Neural crest cell (in vitro differentiated cells): ENCODE measurements at places on chromosomes 2 and 18. TPM values are rescaled to one million over a fixed set of nuclear protein-coding genes. Genes with fewer than 3 reads are reported as not detected.

BCL11A gene
- total RNA-seq = 2.2 and 2.3 TPM in 2 replicates

PLGLB2 gene
- 2.2 and 2.9 TPM in 2 replicates for total RNA-seq

KIF1A gene
- 90.9 and 91.3 TPM in 2 replicates for total RNA-seq

LDLRAD4 gene
- 1.4 and 1.7 TPM in 2 replicates for total RNA-seq

GRCh38 chr2:171515672-171516298, 6.5 kb upstream of the CYBRD1 start:
- no peak for DNase-seq

DNA sequence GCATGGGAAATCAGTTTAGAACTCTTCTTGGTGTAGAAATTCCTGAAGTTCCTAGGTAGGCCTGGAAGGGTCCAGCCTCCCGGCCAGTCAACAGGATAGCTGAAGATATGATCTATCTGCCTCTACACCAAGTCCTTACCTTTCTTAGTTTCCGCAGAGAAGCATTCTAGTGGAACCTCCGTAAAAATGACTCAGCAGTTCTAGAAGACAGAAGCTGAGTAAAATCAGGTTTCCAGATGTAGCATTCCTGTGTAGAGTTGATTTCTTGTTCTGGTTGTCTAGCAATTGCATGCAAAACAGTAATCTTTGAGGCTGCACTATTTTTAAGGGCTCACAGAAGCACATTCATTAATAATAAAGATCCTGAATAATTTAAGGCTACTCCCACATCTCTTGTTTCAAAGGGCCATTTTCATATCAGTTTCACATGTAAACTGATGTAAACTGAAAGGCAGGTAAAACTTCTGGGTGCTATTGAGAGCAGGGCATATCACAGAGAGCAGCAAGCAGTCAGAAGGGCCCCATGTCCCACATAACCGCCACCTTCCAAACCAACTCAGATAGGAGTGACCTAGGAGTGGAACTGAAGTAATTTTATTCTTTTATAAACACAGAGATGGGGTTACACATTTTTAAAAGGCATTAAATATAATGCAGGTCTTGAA, 3.2 kb upstream of the DYTN start:
- DNase-seq = no peak

- DNase-seq = no peak
Measured at GRCh38 chr2:130820279-130820861, 16.3 kb upstream of the ARHGEF4 start.

- DNase-seq = no peak
Measured at GRCh38 chr2:152655880-152656279, 61.4 kb downstream of the PRPF40A start.

- DNase-seq = no peak
Measured at GRCh38 chr18:9354256-9354655, 19.7 kb downstream of the TWSG1 start.

DNA sequence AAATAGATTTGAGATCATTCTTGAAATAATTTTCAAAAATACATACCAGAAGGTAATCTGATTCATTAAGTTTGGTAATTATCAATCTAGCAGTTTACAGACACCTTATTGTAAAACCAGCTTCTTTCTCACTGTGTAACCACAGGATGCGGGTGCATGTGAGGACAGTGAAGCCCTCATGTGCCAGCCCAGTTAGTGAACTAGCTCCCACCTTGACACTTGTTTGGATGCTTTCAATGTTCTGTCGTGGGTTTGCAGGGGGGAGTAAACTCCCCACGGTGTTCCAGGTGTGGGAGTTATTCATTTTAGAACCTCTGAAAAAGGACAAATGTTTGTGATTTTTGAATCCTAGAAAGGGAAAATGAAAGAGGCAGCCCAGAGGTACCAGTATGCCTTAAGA, 59.0 kb downstream of the WDSUB1 start:
- no peak for DNase-seq

DNA sequence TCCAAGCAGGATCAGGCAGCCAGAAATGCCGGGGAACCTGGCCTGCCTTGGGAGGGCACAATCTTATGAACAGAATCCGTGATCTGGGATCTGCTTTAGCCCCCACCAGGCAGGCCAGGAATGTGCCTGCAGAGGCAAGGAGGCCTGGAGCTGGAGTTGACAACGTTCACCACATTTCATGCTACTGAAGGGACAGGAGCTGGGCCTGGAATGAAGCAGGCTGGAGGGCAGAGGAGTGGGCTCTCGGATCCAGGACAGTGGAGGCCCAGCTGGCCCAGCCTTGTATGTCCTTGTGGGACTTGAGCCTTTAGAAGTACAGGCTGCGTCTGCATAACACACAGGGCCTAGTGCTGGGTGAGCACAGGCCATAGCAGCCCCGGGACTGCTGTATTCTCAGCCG, 91.8 kb downstream of the KLHL29 start:
- DNase-seq = no peak

GRCh38 chr2:19738707-19739106, 163.1 kb downstream of the TTC32 start:
- DNase-seq = no peak

DNA sequence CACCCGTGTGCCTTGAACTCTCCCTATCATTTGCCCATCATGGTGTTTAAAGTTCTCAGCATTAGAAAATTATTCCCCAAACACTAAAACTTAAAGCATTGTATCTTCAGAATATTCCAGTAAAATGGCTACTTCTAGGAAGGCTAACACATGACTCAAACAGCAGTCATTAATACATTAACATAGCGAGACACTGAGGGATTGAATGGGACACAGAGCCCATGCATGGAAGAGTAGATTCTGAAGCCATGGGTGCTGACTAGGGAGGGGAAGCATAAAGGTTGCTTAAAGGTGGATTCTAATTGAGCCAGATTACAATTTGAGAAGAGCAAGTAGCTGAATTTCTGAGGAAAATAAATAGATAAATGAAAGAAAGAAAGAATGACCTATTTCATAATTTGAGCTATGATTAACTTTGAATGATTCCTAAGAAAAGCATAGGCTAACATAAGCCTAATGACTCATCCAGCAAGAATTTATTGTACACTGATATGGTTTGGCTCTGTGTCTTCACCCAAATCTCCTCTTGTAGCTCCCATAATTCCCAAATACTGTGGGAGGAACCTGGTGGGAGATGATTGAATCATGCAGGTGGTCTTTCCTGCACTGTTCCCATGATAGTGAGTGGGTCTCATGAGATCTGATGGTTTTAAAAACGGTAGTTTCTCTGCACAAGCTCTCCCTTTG, 79.8 kb upstream of the PIK3C3 start:
- DNase-seq = no peak

GRCh38 chr18:5884375-5884774, 10.9 kb downstream of the TMEM200C start:
- DNase-seq = no peak

DNA sequence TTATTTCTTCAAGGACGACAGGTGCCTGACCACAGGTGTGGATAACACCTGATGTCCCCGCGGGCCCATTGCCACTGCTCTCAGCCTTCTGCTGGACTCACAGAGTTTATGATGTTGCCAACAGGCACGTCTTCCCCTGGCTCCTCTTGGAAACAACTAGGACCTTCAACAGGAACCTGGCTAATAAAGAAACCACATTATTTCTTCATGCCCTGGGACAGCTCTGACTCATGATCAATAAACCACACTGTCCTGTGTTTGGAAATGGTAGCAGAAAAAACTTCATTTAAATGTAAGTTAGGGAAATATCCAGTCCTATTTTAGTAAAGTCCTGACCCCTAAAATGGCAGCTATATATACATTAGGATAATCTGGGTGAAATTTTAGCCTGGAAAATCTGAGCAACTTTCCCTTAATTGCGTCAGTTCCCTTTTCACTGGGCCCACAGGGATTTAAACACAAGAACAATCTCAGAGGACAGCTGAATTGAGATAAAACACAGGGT, 158.9 kb downstream of the VAPA start:
- no peak for DNase-seq

DNA sequence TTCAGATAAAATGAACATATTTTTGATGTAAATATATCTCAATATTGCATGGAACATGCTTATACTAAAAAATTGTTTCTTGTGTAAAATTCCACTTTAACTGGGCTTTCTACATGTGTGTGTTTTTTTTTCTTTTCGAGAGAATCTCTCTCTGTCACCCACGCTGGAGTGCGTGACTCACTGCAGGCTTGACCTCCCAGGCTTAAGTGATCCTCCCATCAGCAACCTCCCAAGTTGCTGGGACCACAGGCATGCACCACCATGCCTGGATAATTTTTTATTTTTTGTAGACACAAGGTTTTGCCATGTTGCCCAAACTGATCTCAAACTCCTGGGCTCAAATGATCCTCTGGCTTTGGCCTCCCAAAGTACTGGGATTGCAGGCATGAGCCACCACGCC, 254.6 kb downstream of the LOXHD1 start:
- DNase-seq = no peak

DNA sequence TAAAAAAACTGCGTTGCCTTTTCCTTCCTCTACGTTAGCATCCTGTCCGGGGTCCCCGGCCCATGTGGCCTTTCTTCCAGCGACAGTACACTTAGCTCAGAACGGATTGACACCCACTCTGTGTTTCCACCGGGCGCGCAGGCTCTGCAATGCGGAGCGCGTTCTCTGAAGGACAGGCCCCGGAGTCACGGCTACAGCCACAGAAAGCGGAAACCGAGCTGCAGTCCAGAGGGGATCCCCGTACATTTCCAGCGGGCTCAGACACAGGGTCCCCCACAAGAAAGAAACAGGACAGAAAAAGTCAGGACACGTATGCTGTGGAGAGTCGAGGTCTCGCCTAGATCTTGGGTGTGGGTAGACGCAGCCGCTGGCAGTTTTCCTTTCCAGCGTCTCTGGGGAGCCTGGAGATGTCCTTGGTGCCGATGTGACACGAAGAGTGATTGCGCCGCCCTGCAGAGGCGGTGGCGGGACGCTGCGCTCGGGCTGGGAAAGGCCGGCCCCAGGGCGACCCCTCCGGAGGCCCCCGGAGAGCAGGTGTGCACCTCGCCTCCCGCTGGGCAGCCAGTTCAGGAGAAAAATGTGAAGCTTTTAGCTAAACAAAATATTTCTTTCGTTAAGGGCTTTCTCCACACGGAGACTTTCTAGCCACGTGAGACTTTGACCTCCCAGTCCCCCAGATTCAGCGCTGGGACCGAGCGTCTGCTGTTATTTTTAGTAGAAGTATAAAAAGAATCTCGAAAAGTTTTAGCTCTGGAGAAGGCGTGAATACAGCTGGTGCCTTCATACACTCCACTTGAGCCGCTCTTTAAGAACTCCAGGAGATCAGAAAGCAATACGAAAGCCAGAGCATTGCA, 1.3 kb upstream of the ACKR3 start:
- peak; percentile 34 for DNase-seq
